ENCODE measurements at places on chromosomes 16 and 17. TPM values are rescaled to one million over a fixed set of nuclear protein-coding genes. Genes with fewer than 3 reads are reported as not detected.

DNAAF8 gene
- polyA plus RNA-seq, result 1.7 TPM

CCL1 gene
- not detected for polyA plus RNA-seq

RHBDL1 gene
- polyA plus RNA-seq, result 0.19 TPM

RASL10B gene
- 12.2 TPM for polyA plus RNA-seq

FSCN2 gene
- polyA plus RNA-seq, result 0.42 TPM

RPA1 gene
- polyA plus RNA-seq, result 10.4 TPM

SLC6A4 gene
- polyA plus RNA-seq, result 0.04 TPM

TSPAN10 gene
- 0.46 TPM for polyA plus RNA-seq

MPO gene
- not detected for polyA plus RNA-seq

GUCY2D gene
- polyA plus RNA-seq, result 0.04 TPM

SENP3 gene
- polyA plus RNA-seq, result 29.1 TPM

FBXW10 gene
- 0.04 TPM for polyA plus RNA-seq

PIK3R5 gene
- 1.4 TPM for polyA plus RNA-seq

SPNS3 gene
- polyA plus RNA-seq, result 0.36 TPM

ABCC3 gene
- 0.50 TPM for polyA plus RNA-seq

CSH1 gene
- not detected for polyA plus RNA-seq

ALKBH5 gene
- polyA plus RNA-seq, result 122 TPM

SULT1A1 gene
- polyA plus RNA-seq, result 6.9 TPM

LDHD gene
- polyA plus RNA-seq, result 104 TPM

LGALS9 gene
- 25.3 TPM for polyA plus RNA-seq

SMIM5 gene
- polyA plus RNA-seq, result 17.7 TPM

RNF227 gene
- 0.79 TPM for polyA plus RNA-seq

TMEM235 gene
- not detected for polyA plus RNA-seq

KRTAP2-3 gene
- not detected for polyA plus RNA-seq

SLC16A6 gene
- 0.37 TPM for polyA plus RNA-seq

DPEP1 gene
- polyA plus RNA-seq, result not detected

GPR139 gene
- polyA plus RNA-seq, result not detected

CCDC102A gene
- polyA plus RNA-seq, result 8.1 TPM

KLHL10 gene
- 0.08 TPM for polyA plus RNA-seq

ASPSCR1 gene
- 43.6 TPM for polyA plus RNA-seq

DYNC1LI2 gene
- polyA plus RNA-seq, result 38.3 TPM

PIK3R6 gene
- polyA plus RNA-seq, result 0.69 TPM

Measured in heart left ventricle (tissue), 16 donors.